ENCODE measurements at places on chromosomes 1 and 21. TPM values are rescaled to one million over a fixed set of nuclear protein-coding genes. Genes with fewer than 3 reads are reported as not detected.

Gene CFAP74
- polyA plus RNA-seq = not detected

Gene OR6K6
- 0.50 TPM for polyA plus RNA-seq

Gene AQP10
- 10.3 TPM for polyA plus RNA-seq

Gene NOL9
- polyA plus RNA-seq = 1.9 TPM

Gene DAP3
- polyA plus RNA-seq = 59.1 TPM
